ENCODE measurements at places on chromosomes 6 and 20. TPM values are rescaled to one million over a fixed set of nuclear protein-coding genes. Genes with fewer than 3 reads are reported as not detected.
A peak's percentile ranks its signal among the peaks of the same experiment; 100 is the strongest.

GRCh38 chr20:53077373-53078205 lies 105.4 kb downstream of the TSHZ2 start:
- peaks cover 3% of the 10 kb centered on the region for H3K27me3 ChIP-seq
- peaks cover 3% of the 10 kb centered on the region for H3K4me1 ChIP-seq
- H3K27ac ChIP-seq: no peak overlapping the region
- no peak overlapping the region for H3K4me3 ChIP-seq

GRCh38 chr20:41037179-41037578 lies 8.6 kb downstream of the TOP1 start:
- no peak overlapping the region for H3K4me3 ChIP-seq
- peaks cover 72% of the 10 kb centered on the region for H3K4me1 ChIP-seq
- H3K36me3 ChIP-seq: peaks cover 64% of the 10 kb centered on the region

DNA sequence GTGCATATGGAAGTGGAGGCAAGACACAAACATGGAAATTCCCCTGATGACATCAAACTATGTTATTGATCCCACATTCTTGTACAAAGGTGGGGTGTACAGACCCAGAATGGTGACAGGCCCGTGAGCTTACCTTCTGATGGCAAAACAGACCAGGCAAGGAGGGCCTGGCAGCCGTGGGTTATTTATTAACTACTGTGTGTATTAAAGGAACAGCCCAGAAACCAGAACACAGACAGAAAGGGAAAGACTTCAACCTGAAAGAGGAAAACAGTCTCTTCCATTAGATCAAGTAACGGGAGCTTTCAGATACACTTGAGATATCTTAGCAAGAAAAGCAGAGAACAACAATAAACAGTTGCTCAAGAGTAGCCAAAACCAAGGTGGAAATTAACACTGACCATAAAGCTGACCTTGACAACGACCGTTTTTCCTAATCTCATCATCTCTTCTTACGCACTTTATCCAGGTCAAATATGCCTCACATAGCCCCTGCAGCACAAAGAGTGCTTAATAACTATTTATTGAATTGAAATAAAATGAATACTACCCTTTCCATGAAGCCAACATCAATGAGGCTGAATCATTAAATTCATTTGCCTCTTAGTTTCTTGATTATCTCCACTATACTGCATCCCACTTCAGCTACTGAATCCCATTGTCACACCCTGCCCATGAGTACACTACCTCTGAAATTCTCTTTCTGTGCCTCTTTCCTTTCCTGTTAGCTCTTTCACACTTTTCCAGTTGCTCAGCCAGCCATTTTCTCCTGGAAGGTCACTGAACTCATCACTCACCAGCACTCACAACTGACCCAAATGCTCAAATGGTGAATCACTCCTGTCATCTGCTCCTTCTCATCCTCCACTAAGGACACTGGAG lies 67.4 kb downstream of the MOXD1 start:
- H3K4me1 ChIP-seq: no peaks in the 10 kb centered on the region
- no peak overlapping the region for H3K4me3 ChIP-seq
- H3K27ac ChIP-seq: no peak overlapping the region
- no peaks in the 10 kb centered on the region for H3K36me3 ChIP-seq

GRCh38 chr6:6596529-6597328 lies 8.2 kb downstream of the LY86 start:
- H3K27ac ChIP-seq: peak overlapping the region; percentile 77
- DNase-seq: no peak
- H3K4me1 ChIP-seq: peaks cover 53% of the 10 kb centered on the region
- H3K36me3 ChIP-seq: peaks cover 61% of the 10 kb centered on the region
- H3K4me3 ChIP-seq: peak overlapping the region; percentile 44

GRCh38 chr6:36209606-36210005 lies 13.1 kb downstream of the BRPF3 start:
- H3K4me1 ChIP-seq: peaks cover 8% of the 10 kb centered on the region
- no peak for DNase-seq
- peaks cover 56% of the 10 kb centered on the region for H3K36me3 ChIP-seq

DNA sequence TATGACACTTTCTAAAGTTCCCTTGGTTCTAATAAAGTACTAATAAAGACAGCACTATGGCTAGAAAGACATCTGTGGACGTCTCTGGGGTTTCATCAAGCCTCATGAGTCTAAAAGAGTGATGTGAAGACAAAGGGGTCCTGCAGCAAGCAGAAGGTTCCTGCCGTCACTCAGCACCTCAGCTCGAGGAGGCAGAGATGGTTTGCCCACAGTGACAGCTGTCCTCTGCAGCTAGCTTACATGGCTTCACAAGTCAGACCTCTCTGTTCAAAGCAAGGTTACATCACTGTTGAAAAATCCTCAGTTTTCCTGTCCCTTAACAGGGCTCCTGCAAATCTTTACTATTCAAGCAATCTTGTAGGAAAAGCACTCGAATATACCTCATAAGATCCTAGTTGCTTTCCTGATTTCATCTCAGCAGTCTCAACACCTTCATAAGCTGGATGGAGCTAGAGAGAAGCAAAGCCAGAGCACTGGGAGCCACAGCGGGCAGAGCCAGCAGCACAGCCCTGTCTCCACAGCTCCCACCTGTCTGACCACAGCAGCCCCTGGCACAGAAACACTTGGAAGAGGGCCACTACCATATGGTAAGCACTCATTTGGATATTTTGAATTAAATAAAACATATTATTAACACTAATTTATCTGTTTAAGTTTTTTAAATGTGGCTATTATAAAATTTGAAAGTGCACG lies 202.3 kb downstream of the GMDS start:
- H3K4me3 ChIP-seq: no peak overlapping the region
- DNase-seq: no peak
- H3K36me3 ChIP-seq: peaks cover 1% of the 10 kb centered on the region
- peaks cover 3% of the 10 kb centered on the region for H3K27me3 ChIP-seq
- no peak overlapping the region for H3K27ac ChIP-seq
- H3K4me1 ChIP-seq: peaks cover 11% of the 10 kb centered on the region

DNA sequence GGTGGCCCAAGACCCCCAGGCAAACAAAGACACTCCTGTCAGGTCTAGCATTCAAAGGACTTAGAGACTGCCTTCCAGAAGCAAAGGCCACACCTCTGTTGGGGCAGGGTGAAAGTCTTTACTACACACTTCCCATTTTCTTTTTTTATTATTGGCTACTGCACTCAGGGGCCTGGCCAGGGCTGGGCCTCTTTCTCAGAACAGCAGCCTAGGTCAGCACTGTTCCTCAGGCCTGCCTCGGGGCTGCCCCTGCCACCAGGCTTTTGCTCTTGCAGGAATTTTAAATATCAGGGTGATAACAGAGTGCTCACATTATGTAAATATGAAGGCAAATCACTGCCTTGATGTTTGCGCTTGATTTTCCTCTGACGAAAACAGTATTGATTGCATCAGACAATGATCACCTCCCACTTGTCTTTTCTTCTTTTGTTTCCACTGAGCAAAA lies 18.5 kb downstream of the GSTA4 start:
- peaks cover 4% of the 10 kb centered on the region for H3K27me3 ChIP-seq
- H3K27ac ChIP-seq: no peak overlapping the region
- H3K36me3 ChIP-seq: no peaks in the 10 kb centered on the region
- DNase-seq: no peak
- H3K4me3 ChIP-seq: no peak overlapping the region

GRCh38 chr6:6683969-6684833 lies 95.7 kb downstream of the LY86 start:
- no peaks in the 10 kb centered on the region for H3K27me3 ChIP-seq
- peak overlapping the region; percentile 51 for H3K4me3 ChIP-seq
- DNase-seq: no peak
- H3K27ac ChIP-seq: peak overlapping the region; percentile 90
- peaks cover 51% of the 10 kb centered on the region for H3K4me1 ChIP-seq

- H3K36me3 ChIP-seq: peaks cover 5% of the 10 kb centered on the region
- H3K4me1 ChIP-seq: peaks cover 3% of the 10 kb centered on the region
- no peak overlapping the region for H3K4me3 ChIP-seq
- no peak for DNase-seq
- H3K27me3 ChIP-seq: no peaks in the 10 kb centered on the region
Measured at GRCh38 chr6:45470131-45470738, 92.5 kb upstream of the SUPT3H start.

The GRM1 gene
- not detected for total RNA-seq

The MTRF1L gene
- total RNA-seq: 17.2 TPM

The HCK gene
- total RNA-seq: 0.79 TPM

The TFB1M gene
- 36.3 TPM for total RNA-seq

All from activated naive CD8-positive, alpha-beta T cell treated with anti-CD3 and anti-CD28 coated beads, Interleukin-2, amount 10 ng/mL, durations not matched to agents 7 days and 5 days (primary cell).